GM23248 (cell line): ENCODE measurements at places on chromosomes 2 and 18. TPM values are rescaled to one million over a fixed set of nuclear protein-coding genes. Genes with fewer than 3 reads are reported as not detected.
A peak's percentile ranks its signal among the peaks of the same experiment; 100 is the strongest.

GRCh38 chr2:12005886-12006681 is 259.7 kb downstream of the LPIN1 start:
- no peak for DNase-seq

FBXO48 gene
- 0.38 and 0.65 TPM in 2 replicates for total RNA-seq

DNA sequence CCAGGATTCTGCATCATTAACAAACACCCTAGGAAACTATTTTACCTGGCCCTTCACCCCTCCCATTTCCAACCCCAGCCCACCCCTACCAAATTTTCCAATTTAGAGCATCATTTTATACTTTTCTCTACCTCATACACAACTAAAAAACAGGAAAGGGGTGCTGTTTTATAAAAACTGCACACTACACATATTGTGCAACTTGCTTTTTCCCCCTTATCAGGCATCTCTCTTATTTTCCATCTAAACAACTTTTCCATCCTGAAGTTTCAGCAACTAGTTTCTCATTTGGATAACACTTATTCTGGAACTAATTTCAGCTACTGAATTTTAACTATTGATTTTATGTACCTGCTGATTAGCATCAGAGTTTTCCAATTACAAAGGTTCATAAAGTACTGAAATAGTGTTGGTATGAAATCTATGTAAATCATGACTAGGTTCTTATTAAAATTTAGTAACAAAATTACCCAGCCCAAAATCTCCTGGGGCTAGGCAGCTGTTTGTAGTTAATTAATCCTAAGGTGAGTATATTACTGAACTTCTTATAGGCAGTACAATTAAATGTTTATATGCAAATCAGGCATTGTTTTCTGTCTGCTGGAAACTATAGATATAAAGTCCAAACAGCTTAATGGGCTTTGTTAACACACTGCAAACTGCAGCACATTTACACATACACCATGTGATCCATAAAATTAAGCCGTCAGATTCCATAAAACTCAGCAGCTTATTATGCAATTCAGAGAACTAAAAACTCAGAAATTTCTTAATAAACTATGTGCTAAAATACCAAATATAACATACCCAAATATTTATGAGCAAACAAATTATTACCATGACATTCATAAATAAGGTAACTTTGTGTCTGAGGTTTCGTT is 7.9 kb downstream of the SF3B1 start:
- DNase-seq, result no peak

- DNase-seq, result no peak
Measured at GRCh38 chr2:214220251-214220650, 190.6 kb upstream of the VWC2L start.

DSEL gene
- total RNA-seq, result 126 and 132 TPM in 2 replicates

DNA sequence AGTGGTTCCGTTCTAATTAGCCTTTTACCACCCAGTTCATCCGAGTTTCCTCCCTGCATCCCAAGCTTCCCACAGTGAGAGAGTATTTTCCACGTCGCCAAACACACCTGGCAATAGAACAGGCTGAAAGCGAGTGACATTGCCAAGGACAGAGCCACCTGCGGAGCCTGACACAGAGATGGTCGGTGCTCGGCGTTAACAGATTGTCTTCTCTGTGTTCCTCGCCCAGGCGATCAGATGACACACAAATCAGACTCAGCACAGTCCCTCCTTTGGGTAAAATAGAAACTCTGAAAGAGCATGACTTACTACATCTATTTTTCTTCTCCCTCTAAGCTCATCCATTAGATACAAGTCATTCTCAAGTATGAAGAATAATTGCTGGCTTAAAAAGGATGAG is 107.7 kb downstream of the CD226 start:
- DNase-seq, result no peak

DNA sequence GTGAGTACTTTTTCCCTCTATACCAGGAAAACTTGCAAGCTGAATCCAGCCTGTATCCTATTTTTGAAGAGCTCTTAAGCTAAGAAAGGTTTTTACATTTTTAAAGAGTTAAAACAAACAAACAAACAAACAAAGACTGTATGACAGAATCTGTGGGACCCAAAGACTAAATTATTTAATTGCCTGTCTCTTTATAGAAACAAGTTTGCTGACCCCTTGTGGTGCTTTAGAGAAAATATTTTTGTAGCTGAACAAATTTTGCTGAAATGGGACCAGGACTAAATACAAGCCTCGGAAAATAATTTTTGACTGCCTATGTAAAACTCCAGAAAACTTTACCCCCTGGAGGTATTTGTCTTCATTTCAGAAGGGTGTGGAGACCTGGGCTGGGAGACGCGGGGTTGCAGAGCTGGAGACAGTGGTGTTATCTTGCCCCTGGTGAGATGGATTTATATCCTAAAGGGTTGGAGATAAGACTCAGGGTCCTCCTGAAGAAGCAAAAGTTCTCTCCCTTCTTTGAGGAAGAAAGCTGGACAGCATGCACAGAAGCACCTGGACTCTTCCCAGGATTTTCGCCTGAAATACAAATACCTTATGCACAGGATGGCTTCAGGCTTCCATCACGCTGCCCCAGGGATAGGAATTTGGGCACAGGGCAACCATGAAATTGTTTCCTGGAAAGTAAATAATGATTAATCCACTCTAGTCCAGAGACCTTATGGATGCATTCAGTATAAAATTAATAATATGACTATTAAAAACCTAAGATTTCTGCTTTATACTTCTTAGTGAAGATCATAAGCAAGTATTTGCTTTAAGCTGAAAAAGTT is 54.3 kb downstream of the TMX3 start:
- peak; percentile 73 for DNase-seq

DNA sequence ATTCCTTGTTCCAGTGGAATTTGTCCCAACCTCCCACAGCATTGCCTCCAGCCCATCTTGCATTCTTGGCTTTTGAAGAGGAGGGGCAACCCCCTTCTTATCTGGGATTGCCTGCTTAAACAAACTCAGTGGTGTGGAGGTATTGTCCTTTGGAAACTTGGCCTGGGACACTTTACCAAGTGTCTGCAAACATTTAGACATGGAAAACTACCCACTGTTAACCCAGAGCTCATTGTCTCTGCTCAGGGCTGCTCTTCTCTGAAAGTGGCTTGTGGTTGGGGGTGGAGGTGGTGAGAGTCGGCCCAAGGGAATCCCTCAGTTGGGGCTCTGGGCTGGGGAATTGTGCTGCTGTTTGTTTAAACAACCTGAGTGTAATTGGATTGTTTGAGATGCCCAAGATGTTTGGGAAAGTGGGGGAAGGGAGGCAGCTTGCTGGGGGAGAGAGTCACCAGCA is 178.3 kb upstream of the GATA6 start:
- DNase-seq, result no peak

GRCh38 chr2:158719403-158719802 is 75.7 kb upstream of the DAPL1 start:
- no peak for DNase-seq

DNA sequence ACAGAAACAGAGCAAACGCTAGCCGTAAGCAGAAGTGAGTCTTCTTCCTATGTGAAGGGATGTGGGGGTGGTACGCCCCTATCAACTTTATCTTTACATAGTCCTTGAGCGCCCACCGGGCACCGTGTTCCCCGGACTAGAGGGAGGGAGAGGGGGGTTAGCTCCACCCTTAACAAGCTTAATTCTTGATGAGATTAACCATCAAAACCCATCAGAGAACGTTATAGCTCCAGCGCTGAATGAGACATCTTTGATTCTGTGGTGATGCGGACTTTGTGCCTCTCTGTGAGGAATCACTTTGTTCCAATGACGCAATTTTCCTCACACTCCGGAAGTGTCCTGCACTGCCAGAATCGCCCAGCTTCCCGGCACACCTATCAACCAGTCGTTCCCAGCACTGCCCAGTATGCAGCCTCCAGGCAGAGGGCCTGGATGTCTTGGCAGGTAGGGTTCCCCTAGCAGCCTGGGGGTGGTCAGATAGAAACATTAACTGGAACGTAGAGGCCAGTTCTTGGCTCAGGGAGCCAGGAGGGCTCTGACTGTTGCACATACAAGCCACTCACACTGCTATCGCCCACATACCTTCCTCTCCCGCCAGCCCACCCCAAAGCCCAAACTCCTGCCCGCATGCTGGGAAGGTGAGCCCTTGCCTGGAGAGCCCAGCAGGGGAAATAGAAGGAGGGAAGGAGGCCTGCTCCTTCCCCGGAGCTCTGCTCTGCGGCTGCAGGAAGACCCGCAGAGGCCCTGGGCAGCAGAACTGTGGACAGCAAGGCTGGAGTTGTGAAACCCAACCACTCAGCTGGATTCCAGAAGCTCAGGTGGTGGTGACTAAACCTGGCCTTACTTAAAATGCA is 1.9 kb upstream of the ODC1 start:
- no peak for DNase-seq

GRCh38 chr2:73972846-73973245 is 11.9 kb upstream of the TET3 start:
- no peak for DNase-seq

HSPE1 gene
- total RNA-seq, result 54.6 and 83.3 TPM in 2 replicates

- DNase-seq, result peak; percentile 18
Measured at GRCh38 chr2:162888652-162889051, 50.1 kb upstream of the KCNH7 start.

DNA sequence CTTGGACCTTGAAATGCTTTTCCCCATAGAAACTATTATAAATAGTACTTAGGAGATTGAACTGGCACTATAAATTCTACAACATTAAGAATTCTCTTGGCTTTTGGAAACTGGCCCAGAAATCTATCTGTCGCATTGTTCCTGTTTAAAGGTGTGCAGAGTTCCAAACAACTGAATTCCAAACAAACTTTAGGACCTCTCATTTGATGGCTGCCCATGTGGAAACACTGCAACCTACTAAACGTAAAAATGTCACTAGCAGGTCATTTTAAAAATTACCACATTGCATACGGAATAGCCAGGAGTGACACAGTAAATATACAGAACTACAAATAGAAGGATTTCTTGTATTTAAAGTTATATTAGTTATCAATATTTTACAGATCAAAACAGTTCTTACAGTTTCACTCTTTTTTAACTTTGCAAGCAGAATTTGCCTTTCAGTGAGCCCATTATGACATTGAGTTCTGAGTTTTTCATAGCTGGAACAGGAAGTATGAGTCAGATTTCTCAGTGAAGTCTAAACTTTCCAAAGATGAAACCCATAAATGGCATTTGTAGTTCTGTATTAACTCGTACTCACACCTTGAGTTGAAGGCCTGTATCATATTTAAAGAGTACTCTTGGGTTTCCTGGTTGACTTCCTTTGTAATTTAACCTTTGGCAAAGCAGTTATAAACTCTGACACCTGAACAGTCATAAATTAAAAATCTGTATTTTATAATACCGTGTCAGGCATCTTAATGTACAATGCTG is 142.3 kb upstream of the BOD1L2 start:
- peak; percentile 75 for DNase-seq
